ENCODE measurements at places on chromosomes 1 and 21. TPM values are rescaled to one million over a fixed set of nuclear protein-coding genes. Genes with fewer than 3 reads are reported as not detected.

The ADSS2 gene
- total RNA-seq: 72.1 TPM

The ELF3 gene
- total RNA-seq: 0.55 TPM

The OR2T2 gene
- not detected for total RNA-seq

The LORICRIN gene
- not detected for total RNA-seq

The CACNA1S gene
- total RNA-seq: 0.07 TPM

The FCGR3B gene
- total RNA-seq: not detected

The OR2G2 gene
- not detected for total RNA-seq

The B3GALT2 gene
- 0.84 TPM for total RNA-seq

The C1orf141 gene
- not detected for total RNA-seq

The VPS26C gene
- total RNA-seq: 41.1 TPM

The ANKRD35 gene
- 0.11 TPM for total RNA-seq

DNA sequence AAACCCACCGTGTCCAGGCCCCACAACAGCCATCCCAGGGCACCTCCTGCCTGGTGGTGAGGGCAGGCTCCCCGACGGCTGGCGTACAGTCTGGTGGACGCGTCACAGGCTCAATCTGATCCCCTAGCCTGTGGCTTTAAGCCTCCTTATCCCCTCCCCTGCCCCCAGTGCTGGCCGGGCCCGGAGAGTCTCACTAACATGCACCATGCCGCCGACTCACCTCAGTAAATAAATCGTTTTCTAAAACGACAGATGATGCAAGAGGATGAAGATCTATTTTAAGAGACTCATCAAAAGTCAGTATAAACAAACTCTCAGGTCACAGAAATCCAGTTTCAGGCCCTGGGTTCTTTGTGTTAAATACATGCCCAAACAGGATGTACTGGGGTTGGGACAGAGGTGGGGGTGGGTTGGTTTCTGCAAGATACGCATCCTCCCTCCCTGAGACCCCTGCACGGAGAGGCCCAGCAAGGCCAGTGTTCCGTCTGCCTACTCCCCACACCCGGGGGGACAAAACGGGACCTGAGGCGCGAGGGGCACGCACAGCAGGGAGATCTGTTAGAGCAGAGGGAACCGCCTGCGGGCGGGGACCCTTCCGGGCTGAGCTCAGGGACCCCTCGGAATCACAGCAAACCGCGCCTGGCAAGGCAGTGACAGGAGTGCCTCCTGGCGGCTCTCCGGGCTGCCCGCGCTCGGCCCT, 3.1 kb downstream of the PANK4 start:
- no peak overlapping the region for H3K27ac ChIP-seq
- no peaks in the 10 kb centered on the region for H3K36me3 ChIP-seq
- H3K4me3 ChIP-seq: peak overlapping the region; percentile 70
- peaks cover 14% of the 10 kb centered on the region for H3K27me3 ChIP-seq
- H3K4me1 ChIP-seq: peaks cover 30% of the 10 kb centered on the region

GRCh38 chr1:19458815-19459417, 26.4 kb downstream of the CAPZB start:
- no peak overlapping the region for H3K27ac ChIP-seq
- peaks cover 61% of the 10 kb centered on the region for H3K4me1 ChIP-seq
- no peaks in the 10 kb centered on the region for H3K27me3 ChIP-seq
- H3K4me3 ChIP-seq: no peak overlapping the region

DNA sequence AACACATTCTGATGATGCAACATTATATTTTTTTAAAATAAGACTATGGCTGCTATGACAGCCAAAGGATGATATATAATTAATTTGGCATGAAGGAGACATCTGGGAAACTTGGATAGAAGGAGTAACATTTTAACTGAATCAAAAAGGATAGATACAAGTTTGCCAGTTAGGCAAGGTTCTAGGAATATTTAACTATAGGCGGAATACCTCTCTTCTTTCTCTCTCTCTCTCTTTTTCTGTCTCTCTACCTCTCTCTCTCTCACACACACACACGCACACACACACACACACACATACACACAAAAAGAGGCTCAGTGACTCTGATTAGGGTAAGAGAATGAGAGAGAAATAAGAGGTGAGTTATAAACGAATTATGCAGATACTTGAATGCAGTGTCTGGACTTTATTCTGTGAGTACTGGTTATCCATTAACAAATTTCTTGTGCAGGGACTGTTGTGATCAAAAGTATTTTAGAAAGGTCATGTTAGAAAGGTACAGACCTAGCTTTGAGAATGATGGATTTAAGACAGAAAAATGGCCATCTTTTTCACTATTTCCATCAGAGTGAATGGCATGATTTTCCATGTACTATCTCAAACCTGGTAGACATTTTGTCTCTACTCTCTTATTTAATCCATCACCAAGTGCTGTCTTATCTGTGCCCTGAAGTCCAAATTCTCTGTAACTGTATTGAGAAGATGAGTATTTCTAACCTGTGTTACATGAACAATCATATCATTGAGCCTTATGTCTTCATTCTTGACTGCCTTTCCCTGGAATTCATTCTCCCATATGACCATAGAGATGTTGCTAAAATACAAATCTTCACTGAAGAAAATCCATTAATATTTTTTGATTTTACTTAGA, 1106.9 kb upstream of the ADGRL4 start:
- H3K36me3 ChIP-seq: peaks cover 12% of the 10 kb centered on the region
- H3K27ac ChIP-seq: peak overlapping the region; percentile 39
- H3K4me1 ChIP-seq: no peaks in the 10 kb centered on the region
- no peak overlapping the region for H3K4me3 ChIP-seq

DNA sequence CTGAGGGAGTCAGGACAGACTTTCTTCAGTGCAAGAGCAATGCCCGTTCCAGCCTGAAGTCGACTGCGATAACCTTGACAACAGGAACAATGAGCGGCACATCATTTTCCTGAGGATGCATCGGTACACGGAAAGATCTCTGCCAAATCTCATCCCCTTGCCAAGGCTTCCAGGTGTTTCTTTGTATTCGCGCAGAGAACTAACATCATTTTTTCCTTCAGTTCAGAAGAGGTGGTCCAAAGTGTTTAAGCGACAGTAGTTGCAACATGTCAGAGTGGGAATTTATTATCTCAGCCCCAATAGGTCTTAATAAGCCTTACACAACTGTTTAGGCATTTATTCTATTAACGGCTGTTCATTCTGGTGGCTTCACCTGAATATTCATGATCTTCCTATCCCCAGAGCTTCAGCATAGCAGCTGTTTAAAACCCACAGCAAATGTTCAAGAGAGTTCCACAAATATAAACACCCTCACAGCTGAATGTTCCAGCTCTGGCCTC, 129.7 kb upstream of the NFIA start:
- H3K4me3 ChIP-seq: no peak overlapping the region
- H3K27ac ChIP-seq: no peak overlapping the region
- no peaks in the 10 kb centered on the region for H3K36me3 ChIP-seq

- no peaks in the 10 kb centered on the region for H3K36me3 ChIP-seq
- H3K27me3 ChIP-seq: no peaks in the 10 kb centered on the region
- peak; percentile 26 for DNase-seq
- H3K4me1 ChIP-seq: peaks cover 11% of the 10 kb centered on the region
- H3K27ac ChIP-seq: no peak overlapping the region
- no peak overlapping the region for H3K4me3 ChIP-seq
Measured at GRCh38 chr1:177355575-177355974, 184.8 kb downstream of the BRINP2 start.

GRCh38 chr1:165854101-165854845, 26.9 kb downstream of the UCK2 start:
- DNase-seq: no peak
- peaks cover 3% of the 10 kb centered on the region for H3K36me3 ChIP-seq
- no peak overlapping the region for H3K27ac ChIP-seq
- H3K4me1 ChIP-seq: peaks cover 67% of the 10 kb centered on the region
- H3K27me3 ChIP-seq: no peaks in the 10 kb centered on the region

DNA sequence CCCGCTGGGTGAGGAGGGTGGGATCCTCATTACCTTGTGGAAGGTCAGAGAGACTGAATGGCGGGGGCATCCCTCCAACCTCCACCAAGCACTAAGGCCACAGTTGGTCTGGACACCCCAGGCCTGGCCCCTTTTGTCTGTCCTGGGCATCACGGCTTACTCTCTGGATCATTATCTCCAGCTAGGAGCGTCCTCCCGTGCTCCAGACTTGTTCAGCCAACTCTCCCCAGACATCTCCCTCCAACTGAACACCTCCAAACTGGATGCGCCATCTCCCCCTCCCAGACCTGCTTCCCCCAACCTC, 7.3 kb upstream of the GJB5 start:
- no peaks in the 10 kb centered on the region for H3K4me1 ChIP-seq
- H3K27ac ChIP-seq: no peak overlapping the region
- no peaks in the 10 kb centered on the region for H3K36me3 ChIP-seq
- peaks cover 29% of the 10 kb centered on the region for H3K27me3 ChIP-seq

- H3K27ac ChIP-seq: no peak overlapping the region
- H3K27me3 ChIP-seq: peaks cover 82% of the 10 kb centered on the region
- DNase-seq: no peak
- peaks cover 14% of the 10 kb centered on the region for H3K4me1 ChIP-seq
- H3K4me3 ChIP-seq: no peak overlapping the region
Measured at GRCh38 chr1:110084227-110085078, 14.0 kb upstream of the ALX3 start.

- H3K4me3 ChIP-seq: no peak overlapping the region
- H3K4me1 ChIP-seq: no peaks in the 10 kb centered on the region
- no peaks in the 10 kb centered on the region for H3K36me3 ChIP-seq
- H3K27ac ChIP-seq: peak overlapping the region; percentile 62
Measured at GRCh38 chr1:20137604-20138003, 1.5 kb upstream of the PLA2G2F start.

DNA sequence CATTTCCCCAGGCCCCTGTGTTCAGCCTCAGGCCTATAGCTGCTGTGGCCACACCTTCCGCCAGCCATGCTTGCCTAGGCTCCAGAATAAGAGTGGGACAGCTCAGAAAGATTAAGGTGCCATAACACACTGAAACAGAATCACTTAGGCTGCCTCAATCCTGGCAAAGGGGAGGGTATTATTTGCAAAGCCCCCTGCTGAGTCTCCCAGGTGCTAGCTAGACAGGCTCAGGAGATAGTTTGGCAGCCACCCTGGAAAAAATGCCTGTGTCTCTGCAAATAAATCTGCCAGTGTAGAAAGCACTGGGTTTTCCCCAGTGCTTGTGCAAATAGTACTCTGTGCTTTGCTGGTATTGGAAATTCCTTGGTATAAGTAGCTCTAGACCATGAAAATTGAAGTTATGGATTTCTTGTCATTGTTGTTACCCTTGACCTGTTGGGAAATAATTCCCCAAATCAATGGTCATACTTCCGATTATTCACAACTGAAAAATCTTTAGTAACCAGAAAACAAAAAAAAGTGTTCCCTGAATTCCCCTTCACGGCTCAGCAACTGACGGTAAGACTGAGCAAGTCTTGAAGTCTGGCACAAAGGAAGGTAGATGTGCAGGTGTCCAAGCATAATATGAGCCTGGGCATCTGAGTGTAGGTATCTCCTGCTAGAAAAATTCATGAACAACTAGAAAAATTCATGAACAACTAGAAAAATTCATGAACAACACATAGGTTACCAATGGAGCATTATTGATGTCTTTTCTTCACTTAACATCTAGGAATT, 56.9 kb downstream of the PROX1 start:
- H3K4me3 ChIP-seq: no peak overlapping the region
- DNase-seq: no peak
- H3K27me3 ChIP-seq: no peaks in the 10 kb centered on the region
- H3K4me1 ChIP-seq: no peaks in the 10 kb centered on the region

DNA sequence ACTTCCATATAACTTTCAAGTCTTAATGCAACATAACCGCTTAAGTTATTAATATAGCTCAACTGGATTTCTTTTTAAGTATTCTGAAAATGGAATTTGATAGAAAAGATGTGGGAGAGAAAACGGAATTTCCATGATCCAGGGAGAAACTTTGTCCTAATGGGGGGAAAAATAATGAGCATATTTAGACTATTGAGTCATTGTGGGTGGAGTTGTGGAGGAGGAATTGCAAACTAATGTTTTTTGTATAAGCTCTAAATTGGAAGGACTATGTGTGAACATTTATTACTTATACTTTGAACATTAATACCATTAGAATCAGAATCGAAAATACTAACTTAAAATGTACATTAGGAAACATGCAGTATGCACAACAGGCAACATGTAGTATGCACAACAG, 159.9 kb upstream of the NEGR1 start:
- no peak overlapping the region for H3K4me3 ChIP-seq
- H3K36me3 ChIP-seq: no peaks in the 10 kb centered on the region
- no peaks in the 10 kb centered on the region for H3K27me3 ChIP-seq
- DNase-seq: no peak
- H3K27ac ChIP-seq: no peak overlapping the region

- no peaks in the 10 kb centered on the region for H3K27me3 ChIP-seq
- no peaks in the 10 kb centered on the region for H3K4me1 ChIP-seq
- no peak for DNase-seq
- H3K36me3 ChIP-seq: no peaks in the 10 kb centered on the region
- no peak overlapping the region for H3K4me3 ChIP-seq
- no peak overlapping the region for H3K27ac ChIP-seq
Measured at GRCh38 chr1:72557446-72558049, 275.2 kb upstream of the NEGR1 start.

DNA sequence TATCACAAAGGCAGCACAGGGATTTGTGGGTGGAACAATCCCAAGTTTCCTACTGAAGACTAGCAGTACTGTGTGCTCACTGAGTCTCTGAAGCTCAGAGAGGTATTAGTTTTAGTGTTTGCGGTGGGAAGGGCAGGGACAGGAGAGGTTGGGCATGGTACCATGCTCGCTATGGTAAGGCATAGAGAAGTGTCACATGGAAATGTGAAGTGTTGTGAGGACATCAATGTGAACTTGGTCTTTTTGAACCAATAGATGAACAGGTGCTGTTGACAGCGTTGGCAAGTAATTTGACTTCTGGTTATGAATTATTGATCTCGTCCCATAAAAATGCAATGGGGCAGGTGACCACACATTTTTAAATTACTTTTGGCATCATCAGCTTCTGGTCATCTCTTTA, 55.8 kb upstream of the ADAMTS1 start:
- no peak overlapping the region for H3K27ac ChIP-seq
- H3K27me3 ChIP-seq: no peaks in the 10 kb centered on the region
- no peaks in the 10 kb centered on the region for H3K36me3 ChIP-seq
- H3K4me1 ChIP-seq: no peaks in the 10 kb centered on the region
- no peak overlapping the region for H3K4me3 ChIP-seq

GRCh38 chr1:191034132-191034531, 556.5 kb upstream of the BRINP3 start:
- no peaks in the 10 kb centered on the region for H3K36me3 ChIP-seq
- no peak overlapping the region for H3K27ac ChIP-seq
- DNase-seq: no peak

DNA sequence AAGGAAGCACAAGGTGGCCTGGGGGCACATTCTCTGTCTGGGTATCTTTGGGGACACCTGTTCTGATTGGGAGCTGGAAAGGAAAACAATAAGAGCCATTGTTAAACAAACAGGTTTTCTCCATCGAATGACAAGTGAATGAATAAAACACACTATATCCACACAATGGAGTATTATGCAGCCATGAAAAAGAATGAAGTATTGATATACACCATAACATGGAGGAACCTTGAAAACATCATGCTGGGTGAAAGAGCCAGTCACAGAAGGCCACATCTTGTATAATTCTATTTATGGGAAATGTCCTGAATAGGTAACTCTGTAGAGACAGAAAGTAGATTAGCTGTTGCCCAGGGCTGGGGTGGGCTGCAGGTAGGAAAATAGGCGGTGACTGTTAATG, 11.1 kb downstream of the PROK1 start:
- no peak overlapping the region for H3K27ac ChIP-seq
- H3K4me3 ChIP-seq: no peak overlapping the region
- H3K4me1 ChIP-seq: no peaks in the 10 kb centered on the region
- H3K36me3 ChIP-seq: no peaks in the 10 kb centered on the region

GRCh38 chr1:226443439-226443838, 35.5 kb upstream of the PARP1 start:
- H3K27me3 ChIP-seq: peaks cover 10% of the 10 kb centered on the region
- DNase-seq: no peak
- no peaks in the 10 kb centered on the region for H3K4me1 ChIP-seq
- no peak overlapping the region for H3K4me3 ChIP-seq

GRCh38 chr1:27542463-27543273, 52.7 kb upstream of the WASF2 start:
- H3K4me3 ChIP-seq: peak overlapping the region; percentile 0
- peak overlapping the region; percentile 92 for H3K27ac ChIP-seq
- peak; percentile 31 for DNase-seq
- H3K4me1 ChIP-seq: peaks cover 36% of the 10 kb centered on the region
